ENCODE measurements at places on chromosomes 3 and 15.

GRCh38 chr3:64685331-64685799 lies 2.4 kb downstream of the ADAMTS9 start:
- DNase-seq = no peak

GRCh38 chr15:62618432-62618831 lies 424.1 kb upstream of the TPM1 start:
- DNase-seq = no peak

GRCh38 chr15:44595246-44595645 lies 58.3 kb downstream of the EIF3J start:
- no peak for DNase-seq

GRCh38 chr3:57544181-57545125 lies at the start of gene DNAH12:
Gene DNAH12 (minus strand): TSS chr3:57544344. CDS start chr3:57542870, 1,474 bp downstream.
- DNase-seq = no peak

- DNase-seq = no peak
These were observed 171.1 kb upstream of the PROK2 start for GRCh38 chr3:71956069-71956340.

Data from hematopoietic multipotent progenitor cell (in vitro differentiated cells).